ENCODE measurements at places on chromosomes 4 and X. TPM values are rescaled to one million over a fixed set of nuclear protein-coding genes. Genes with fewer than 3 reads are reported as not detected.

- H3K4me1 ChIP-seq: peaks cover 10% of the 10 kb centered on the region
- H3K27me3 ChIP-seq: no peaks in the 10 kb centered on the region
- no peak for DNase-seq
- H3K36me3 ChIP-seq: peaks cover 6% of the 10 kb centered on the region
- no peak overlapping the region for H3K27ac ChIP-seq
Observed at GRCh38 chr4:53313510-53313909, 52.4 kb downstream of the SCFD2 start.

GRCh38 chr4:10732235-10732913, 47.8 kb upstream of the CLNK start:
- H3K27ac ChIP-seq: peak overlapping the region; percentile 99
- H3K4me3 ChIP-seq: peak overlapping the region; percentile 60
- H3K4me1 ChIP-seq: peaks cover 78% of the 10 kb centered on the region
- H3K27me3 ChIP-seq: no peaks in the 10 kb centered on the region
- peaks cover 27% of the 10 kb centered on the region for H3K36me3 ChIP-seq

GRCh38 chr4:159003420-159004253, 99.2 kb upstream of the RAPGEF2 start:
- H3K36me3 ChIP-seq: no peaks in the 10 kb centered on the region
- H3K4me1 ChIP-seq: peaks cover 5% of the 10 kb centered on the region
- H3K4me3 ChIP-seq: no peak overlapping the region

- no peaks in the 10 kb centered on the region for H3K27me3 ChIP-seq
- peak overlapping the region; percentile 18 for H3K4me3 ChIP-seq
- H3K36me3 ChIP-seq: peaks cover 86% of the 10 kb centered on the region
- DNase-seq: no peak
- H3K4me1 ChIP-seq: peaks cover 81% of the 10 kb centered on the region
Observed at GRCh38 chr4:102817613-102818268, 9.6 kb downstream of the UBE2D3 start.

DNA sequence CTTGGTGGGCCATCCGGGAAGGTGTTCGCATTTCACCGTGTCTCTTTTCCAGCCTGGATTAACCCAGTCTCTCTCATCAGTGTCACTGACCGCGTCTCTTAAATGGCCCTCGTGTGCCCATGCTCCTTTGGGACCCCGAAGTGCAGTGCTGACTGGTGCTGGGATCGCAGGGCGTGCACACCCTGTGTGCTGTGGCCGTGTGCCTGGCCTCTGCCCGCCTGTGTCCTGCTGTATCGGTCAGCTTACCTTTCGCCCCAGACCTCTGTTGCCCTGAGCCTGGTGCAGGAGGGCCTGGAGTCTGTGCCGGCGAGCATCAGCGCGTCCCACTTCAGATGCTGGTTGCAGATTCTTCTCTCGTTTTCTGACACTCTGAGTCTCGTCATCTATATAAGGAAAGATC, 68.3 kb upstream of the HGFAC start:
- peaks cover 3% of the 10 kb centered on the region for H3K36me3 ChIP-seq
- H3K4me1 ChIP-seq: peaks cover 25% of the 10 kb centered on the region

DNA sequence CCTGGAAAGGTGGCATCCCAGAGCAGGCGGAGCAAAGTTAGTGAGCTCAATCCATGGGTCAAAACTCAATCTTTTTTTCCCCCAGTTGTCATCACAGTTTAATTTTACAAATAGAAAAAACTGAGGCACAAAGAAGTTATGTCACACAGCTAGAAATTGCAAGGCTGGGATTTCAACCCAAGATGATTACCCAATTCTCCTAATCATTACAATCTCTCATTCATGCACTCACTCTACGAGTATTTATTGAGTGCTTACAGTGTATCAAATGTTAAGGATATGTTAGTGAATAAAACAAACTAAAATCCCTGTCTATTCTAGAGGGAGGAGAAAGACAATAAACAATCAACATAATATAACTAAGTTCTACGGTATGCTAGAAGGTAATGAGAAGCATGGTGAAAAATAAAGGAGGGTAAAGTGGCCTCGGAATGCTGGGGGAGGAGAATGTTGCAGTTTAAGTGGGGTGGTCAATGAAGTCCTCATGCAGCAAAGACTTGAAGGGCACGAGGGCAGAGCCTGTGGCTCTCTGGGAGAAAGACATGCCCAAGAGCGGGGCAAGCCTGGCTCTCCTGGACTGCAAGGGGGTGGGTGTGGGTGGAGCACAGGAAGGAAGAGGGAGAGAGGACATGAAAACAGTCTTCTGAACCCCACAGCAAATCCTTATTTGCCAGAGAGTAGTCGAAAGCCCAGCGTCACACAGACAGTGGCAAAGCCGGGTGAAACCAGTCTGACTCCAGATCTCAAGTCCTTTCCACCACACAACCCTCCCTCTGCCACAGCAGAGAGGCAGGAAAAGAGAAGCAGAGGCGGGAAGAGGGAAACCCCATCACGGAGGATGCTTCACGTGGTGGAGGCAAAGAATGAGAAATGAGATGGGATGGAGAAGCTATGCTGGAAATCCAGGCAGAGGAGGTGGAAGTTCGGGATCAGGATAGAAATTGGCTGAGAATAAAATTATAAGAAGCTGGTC, 48.3 kb downstream of the RAB33B start:
- H3K27me3 ChIP-seq: no peaks in the 10 kb centered on the region
- DNase-seq: no peak
- H3K4me3 ChIP-seq: no peak overlapping the region
- no peak overlapping the region for H3K27ac ChIP-seq

GRCh38 chrX:22057667-22058066, 25.5 kb downstream of the PHEX start:
- H3K4me1 ChIP-seq: peaks cover 36% of the 10 kb centered on the region
- no peaks in the 10 kb centered on the region for H3K36me3 ChIP-seq
- H3K27me3 ChIP-seq: no peaks in the 10 kb centered on the region
- DNase-seq: no peak

DNA sequence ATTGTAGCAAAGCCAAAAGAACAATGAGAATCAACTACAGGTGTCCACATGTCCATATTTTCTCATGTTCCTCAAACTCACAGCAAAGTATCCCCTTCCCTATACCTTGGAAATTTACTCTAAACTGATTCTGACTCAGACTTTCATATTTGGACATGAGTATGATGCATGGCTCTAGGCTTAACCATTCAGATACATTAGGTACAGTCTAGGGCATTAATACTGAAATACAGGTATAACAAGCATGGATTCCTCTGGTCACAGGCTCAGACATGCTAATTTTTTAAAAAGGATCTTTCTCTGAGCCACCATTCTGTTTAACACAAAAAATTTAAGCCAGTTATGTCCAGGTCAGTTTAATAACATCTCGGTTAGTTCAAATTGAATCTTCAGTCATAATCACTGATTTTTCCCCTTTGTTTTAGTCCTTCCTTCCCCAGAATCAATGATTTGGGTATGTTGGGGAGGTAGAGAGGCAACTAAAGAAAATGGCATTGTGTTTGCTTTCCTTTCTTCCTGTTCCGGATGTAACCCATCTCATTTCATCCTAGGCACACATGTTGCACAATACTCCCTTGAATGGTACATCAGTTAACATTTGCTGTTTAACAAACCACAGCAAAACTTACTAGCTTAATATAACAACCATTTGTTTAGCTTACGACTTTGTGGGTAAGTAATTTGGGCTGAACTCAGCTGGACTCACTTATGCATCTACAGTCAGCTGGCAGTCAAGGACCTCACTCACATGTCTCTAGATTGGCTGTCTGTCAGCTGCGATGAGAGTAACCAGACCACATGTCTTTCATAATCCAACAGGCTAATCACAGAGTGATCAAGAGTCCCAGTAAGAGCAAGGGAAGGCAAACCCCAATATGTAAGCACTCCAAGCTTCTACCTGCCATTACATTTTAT, 75.3 kb upstream of the GRIA3 start:
- no peak overlapping the region for H3K27ac ChIP-seq
- H3K4me3 ChIP-seq: no peak overlapping the region
- no peaks in the 10 kb centered on the region for H3K27me3 ChIP-seq
- no peak for DNase-seq
- H3K4me1 ChIP-seq: no peaks in the 10 kb centered on the region

- H3K4me3 ChIP-seq: no peak overlapping the region
- no peak overlapping the region for H3K27ac ChIP-seq
- DNase-seq: no peak
- H3K4me1 ChIP-seq: no peaks in the 10 kb centered on the region
Observed at GRCh38 chrX:120207009-120207605, 43.5 kb upstream of the ZBTB33 start.

DNA sequence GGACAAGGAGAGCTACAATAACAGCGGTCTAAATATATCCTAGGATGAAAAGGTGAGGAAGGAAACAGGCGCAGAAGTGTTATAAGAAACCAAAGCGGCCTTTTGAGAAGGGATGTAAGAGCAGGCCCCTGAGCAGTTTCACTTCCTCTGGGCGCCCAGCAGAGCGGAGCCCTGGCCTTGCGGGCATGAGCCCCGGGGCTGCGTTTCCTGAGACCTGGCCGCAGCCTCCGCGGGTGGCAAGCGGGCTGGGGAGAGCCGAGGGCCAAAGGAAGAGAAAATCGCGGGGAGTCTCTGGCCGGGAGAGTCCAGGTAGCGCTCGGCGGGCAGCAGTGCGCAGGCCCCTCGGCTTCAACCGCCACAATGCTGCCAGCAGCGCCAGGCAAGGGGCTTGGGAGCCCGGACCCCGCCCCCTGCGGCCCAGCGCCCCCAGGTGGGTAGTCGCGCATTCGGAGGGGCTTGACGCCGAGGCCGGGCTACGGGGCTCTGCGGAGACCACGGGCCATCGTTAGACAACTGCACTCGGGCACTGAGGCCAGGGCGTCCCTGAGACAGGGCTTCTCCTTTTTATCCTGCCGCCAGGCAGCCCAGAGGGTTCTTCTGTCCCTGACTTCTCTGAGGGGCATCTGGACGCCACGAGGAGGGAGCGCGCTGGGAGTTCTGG, at the start of gene BANK1:
Gene BANK1, plus strand, starts transcription at position 210 of the 661 bp plus-strand sequence. Its CDS starts 151 bp downstream, at position 361.
- H3K4me3 ChIP-seq: peak within 1 kb of the TSS; percentile 37
- no peak within 1 kb of the TSS for H3K27ac ChIP-seq
- no peaks in the 10 kb centered on the region for H3K36me3 ChIP-seq
- peaks cover 11% of the 10 kb centered on the region for H3K4me1 ChIP-seq

DNA sequence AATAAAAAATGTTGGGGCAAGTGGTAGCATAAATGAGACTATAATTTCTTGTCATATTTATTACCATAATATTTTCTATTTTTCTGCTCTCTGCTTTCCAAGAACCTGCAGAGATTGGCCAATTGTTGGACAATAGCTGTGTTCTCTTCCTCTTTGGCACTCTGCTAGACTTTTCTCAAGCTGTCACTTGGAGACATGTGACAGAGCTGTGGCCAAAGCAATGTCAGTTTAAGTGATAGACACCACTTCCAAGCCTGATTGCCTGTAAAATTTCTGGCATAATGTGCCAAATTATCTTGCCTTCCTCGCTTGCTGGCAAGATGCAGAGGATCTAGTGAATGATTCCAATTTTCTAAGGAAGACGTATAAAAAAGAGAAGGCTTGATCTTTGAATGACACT, 162.2 kb upstream of the NDST4 start:
- no peaks in the 10 kb centered on the region for H3K27me3 ChIP-seq
- no peak overlapping the region for H3K27ac ChIP-seq
- peaks cover 23% of the 10 kb centered on the region for H3K4me1 ChIP-seq
- H3K36me3 ChIP-seq: no peaks in the 10 kb centered on the region
- H3K4me3 ChIP-seq: no peak overlapping the region

DNA sequence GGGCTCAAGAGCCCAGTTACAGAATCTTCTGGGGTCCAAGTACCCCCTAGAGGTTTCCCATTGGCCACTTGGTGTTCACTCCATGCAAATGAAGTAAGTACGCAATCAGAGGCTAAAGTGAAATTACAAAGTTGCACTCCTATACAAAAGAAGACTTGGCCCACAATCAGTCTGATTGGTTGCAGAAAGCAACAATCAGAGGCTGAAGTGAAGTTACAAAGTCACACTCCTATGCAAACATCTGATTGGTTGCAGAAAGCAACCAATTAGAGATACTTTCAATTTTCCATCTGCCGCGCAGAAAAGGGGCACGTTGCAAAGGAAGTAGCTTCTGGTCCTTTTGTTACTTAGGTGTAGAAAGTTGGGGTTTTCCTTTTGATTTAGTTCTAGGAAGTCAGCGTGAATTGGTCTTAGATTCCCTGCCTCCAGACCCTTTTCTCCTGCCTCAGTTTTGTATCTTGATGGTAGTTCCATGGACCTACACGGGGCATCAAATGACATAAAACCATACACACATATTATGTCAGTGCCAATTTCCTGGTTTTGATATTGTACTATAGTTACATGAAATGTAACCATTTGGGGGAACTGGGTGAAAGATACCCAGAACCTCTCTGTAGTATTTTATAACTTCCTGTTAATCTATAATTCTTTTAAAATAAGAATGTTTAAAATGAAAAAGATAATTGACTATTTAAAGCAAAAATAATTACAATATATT, 12.4 kb upstream of the PIN4 start:
- H3K36me3 ChIP-seq: no peaks in the 10 kb centered on the region
- peak overlapping the region; percentile 61 for H3K4me3 ChIP-seq
- peak overlapping the region; percentile 52 for H3K27ac ChIP-seq
- H3K4me1 ChIP-seq: peaks cover 6% of the 10 kb centered on the region
- H3K27me3 ChIP-seq: no peaks in the 10 kb centered on the region

GRCh38 chr4:7002336-7002735, 40.8 kb upstream of the TADA2B start:
- H3K27ac ChIP-seq: no peak overlapping the region
- H3K36me3 ChIP-seq: peaks cover 51% of the 10 kb centered on the region
- H3K4me3 ChIP-seq: no peak overlapping the region
- H3K4me1 ChIP-seq: peaks cover 16% of the 10 kb centered on the region
- no peak for DNase-seq

- no peaks in the 10 kb centered on the region for H3K27me3 ChIP-seq
- H3K36me3 ChIP-seq: peaks cover 67% of the 10 kb centered on the region
- peak overlapping the region; percentile 98 for H3K27ac ChIP-seq
- H3K4me1 ChIP-seq: peaks cover 68% of the 10 kb centered on the region
- DNase-seq: no peak
- peak overlapping the region; percentile 68 for H3K4me3 ChIP-seq
Observed at GRCh38 chrX:156001667-156002021, 4.1 kb downstream of the IL9R start.

DNA sequence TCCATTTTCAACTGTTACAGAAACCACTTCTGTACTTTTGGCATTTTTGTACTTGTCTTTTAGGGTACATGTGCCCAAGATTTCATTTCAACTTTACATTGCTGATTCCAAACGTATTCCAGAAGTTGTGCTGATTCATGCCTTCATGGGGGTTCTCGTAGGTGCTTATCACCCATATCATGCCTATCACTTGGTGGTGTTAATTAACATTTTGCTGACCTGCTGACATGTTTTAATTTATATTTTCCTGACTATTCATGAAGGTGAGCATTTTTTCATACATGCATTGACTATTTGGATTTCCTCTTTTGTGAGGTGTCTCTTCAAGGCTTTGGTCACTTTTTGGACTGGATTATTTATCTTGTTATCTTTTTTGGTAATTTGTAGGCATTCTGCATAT, 64.1 kb downstream of the CC2D2A start:
- no peak for DNase-seq
- H3K4me3 ChIP-seq: no peak overlapping the region
- no peaks in the 10 kb centered on the region for H3K36me3 ChIP-seq

GRCh38 chrX:88416965-88417364, 330.1 kb upstream of the CPXCR1 start:
- DNase-seq: no peak
- no peaks in the 10 kb centered on the region for H3K27me3 ChIP-seq
- H3K27ac ChIP-seq: no peak overlapping the region
- no peak overlapping the region for H3K4me3 ChIP-seq

GRCh38 chrX:153694687-153695270, 7.1 kb downstream of the SLC6A8 start:
- H3K27me3 ChIP-seq: peaks cover 5% of the 10 kb centered on the region

Gene TMEM175
- total RNA-seq: 11.8 TPM

Gene PLAC8
- total RNA-seq: 31.5 TPM

Gene NXF2
- total RNA-seq: not detected

Gene PPARGC1A
- total RNA-seq: not detected

Gene KLHL8
- total RNA-seq: 11.6 TPM

Gene TMEM165
- 89.3 TPM for total RNA-seq

Gene EDNRA
- not detected for total RNA-seq

Gene HERC5
- total RNA-seq: 8.4 TPM

Gene DACH2
- not detected for total RNA-seq

Gene MAGEA11
- total RNA-seq: not detected
